ENCODE measurements at places on chromosomes 7 and 10. TPM values are rescaled to one million over a fixed set of nuclear protein-coding genes. Genes with fewer than 3 reads are reported as not detected.

GRCh38 chr10:63013755-63014154, 119.4 kb upstream of the NRBF2 start:
- no peak for DNase-seq

DNA sequence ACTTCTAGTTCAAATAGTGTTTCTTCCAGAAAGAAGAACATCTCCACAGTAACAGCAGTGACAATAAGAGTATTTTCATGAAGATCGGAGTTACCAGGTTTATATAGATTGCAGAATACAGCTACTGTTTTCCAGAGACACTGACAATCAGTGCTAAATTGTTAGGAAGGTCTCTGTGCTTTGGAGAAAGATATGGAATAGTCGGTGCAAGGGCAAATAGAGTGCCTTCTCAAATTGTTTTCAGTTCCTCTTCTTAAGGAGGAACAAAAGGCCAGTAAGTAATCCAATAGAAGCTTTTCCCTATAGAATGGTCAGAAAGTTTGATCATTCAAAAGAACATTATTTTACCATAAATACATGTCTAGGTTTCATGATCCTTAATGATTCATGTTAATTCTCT, 2.6 kb upstream of the KIAA1217 start:
- DNase-seq: no peak

DNA sequence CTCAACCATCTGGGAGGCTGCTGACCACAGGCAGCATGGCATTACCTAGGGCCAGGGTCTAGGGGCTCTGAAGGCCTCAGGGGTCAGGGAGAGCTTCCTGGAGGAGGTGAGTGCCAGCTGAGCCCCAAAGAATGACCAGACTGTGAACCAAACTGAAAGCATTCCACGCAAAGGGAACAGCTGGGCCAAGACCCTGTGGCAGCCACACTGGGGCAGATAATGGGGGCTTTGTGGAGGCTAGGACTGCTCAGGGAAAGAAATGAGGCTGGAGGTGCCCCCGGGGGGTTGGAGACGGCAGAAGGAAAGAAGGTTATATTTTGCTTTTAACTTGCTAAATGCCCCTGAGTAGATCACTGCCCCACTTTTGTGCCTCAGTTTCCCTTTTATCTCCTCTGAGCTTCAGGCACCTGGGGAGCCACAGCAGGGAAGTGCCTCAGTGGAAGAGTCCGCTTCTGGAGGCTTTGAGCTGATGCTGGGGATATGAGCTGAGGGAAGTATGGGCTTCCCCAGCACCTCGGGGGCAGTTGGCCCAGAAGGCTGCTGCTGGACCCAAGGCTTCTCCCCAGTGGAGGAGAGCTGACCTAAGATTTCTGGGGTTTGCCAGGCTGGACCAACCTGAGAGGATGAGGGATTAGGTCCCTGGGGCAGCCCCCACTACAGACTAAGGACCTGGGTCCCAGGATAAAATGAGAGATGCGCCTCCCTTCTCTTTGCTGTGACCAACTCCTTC, 57.8 kb downstream of the ZMIZ1 start:
- DNase-seq: no peak

DNA sequence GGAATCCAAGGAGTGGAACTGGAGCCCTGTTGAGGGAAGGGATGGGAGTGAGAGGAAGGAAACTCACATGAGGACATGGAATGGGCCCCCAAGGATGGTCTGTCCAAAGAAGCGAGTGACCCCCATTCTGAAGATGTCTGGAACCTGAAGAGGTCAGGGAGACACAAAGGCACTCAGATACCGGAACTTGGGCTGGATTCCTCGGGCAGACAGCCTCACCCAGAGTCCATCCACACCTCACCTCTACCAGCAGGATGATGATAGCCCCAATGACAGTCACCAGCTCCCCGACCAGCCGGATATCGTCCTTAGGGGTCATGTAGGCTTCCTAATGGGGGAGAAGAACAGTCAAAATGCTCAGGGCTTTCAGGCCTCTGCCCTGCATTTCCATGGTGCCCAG, 10.7 kb downstream of the TRPV6 start:
- no peak for DNase-seq

- no peak for DNase-seq
These were observed 31.1 kb downstream of the DAGLB start for GRCh38 chr7:6416516-6417145.

GRCh38 chr10:26983156-26983555, 117.1 kb downstream of the ANKRD26 start:
- DNase-seq: no peak

GRCh38 chr10:48324580-48324979, 18.1 kb downstream of the MAPK8 start:
- DNase-seq: no peak

DNA sequence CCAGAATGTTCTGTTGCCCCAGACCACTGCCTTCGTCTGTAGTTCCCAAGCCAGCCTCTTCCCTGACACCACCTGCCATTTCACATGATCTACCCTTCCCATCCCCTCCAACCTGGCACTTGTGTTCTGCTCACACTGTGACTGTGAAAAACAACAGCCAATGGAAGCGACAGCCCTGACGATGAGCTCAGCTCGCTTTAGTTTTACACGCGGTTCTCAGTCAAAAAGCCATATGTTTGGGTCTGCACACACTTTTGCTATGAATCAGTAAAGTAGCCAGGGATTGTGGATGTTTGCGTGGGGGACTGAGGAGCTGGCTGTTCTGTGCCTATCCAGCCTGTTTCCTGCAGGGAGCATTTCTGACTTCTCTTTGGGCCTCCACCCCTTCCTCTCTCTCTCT, 282.7 kb downstream of the WDR11 start:
- DNase-seq: no peak

DNA sequence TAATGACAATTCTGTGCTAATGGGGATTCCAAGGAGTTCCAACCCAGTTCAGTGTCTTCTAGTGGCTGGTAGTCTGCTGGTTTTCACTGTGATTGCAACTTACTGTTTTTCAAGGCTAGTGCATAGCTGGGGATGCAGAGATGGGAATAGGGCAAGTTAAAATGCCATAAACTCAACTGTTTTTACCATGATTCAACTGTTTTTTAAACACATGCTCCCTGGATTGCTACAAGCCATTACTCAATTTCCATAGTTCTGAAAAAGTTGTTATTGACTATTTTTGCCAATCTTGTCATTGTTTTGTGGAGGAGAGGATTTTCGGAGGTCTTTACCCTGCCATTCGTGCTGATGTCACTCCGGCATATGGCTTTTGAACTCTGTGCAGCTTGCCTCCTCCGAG, 245.3 kb downstream of the SUGCT start:
- DNase-seq: no peak

- DNase-seq: no peak
These were observed 62.3 kb downstream of the LAMB4 start for GRCh38 chr7:108067844-108068243.

- no peak for DNase-seq
These were observed 34.1 kb downstream of the LHPP start for GRCh38 chr10:124495725-124496124.

DNA sequence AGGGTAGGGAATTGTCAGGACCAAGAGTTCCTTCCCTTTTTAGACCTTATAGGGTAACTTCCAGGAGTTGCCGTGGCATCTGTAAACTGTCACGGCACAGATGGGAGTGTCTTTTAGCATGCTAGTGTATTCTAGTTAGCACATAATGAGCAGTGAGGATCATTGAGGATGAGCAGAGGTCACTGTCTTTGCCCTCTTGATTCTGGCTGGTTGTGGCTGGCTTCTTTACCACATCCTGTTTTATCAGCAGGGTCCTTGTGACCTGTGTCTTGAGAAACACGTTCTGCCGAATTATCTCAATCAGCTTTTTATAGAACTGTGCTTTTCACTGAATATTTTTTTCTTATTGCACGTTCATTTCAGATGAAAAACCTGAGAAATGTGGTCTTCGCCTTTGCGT, 41.5 kb downstream of the MINPP1 start:
- no peak for DNase-seq

DNA sequence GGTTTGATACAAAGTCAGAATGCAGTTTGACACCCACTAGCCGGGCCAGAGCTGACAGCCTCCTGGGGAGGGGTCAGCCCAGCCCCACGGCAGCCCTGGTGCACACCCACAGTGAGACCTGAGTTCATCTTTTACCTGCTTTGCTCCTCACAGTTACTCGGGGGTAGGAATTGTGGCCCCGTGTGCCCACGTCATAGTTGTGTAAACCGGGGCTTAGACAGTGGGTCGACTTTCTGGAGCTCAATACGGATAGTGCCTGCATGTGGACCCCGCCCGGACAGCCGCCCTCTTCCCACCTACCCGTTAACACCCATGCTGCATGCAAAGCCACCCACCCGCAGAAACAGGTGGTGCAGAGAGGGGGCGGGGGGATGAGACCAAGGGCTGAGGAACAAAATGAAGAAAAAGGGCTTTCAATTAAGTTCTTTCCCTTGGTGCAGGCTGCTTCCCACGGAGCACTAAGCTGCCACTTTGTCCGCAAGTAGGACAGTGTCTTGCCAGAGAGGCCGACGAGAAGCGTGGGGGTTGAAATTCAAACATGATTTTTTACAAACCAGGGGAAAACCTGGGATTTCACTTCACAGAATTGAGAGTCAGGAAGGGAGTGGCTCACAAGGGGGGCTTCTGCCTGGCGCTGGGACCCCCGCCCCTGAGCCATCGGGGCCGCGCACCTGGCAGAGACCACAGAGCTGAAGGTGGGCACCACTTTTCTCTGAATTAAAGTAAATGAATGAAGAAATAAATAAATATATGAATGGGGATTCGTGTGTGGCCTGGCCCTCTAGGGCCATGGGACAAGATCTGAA, 24.6 kb upstream of the FOXL3 start:
- no peak for DNase-seq

LRIT1 gene
- total RNA-seq: not detected

CLEC5A gene
- total RNA-seq: not detected

TAS2R5 gene
- total RNA-seq: 0.53 TPM

BET1 gene
- 27.6 TPM for total RNA-seq

CPA5 gene
- total RNA-seq: not detected

GCC1 gene
- 26.7 TPM for total RNA-seq

All from pulmonary artery endothelial cell (primary cell).